Activated T-helper 17 cell treated with anti-CD3 and anti-CD28 coated beads, Interleukin-2, amount 50 U/mL, for 72 hours (primary cell): ENCODE measurements at places on chromosomes 12 and 14. TPM values are rescaled to one million over a fixed set of nuclear protein-coding genes. Genes with fewer than 3 reads are reported as not detected.

KRT75 gene
- total RNA-seq = not detected

DNA sequence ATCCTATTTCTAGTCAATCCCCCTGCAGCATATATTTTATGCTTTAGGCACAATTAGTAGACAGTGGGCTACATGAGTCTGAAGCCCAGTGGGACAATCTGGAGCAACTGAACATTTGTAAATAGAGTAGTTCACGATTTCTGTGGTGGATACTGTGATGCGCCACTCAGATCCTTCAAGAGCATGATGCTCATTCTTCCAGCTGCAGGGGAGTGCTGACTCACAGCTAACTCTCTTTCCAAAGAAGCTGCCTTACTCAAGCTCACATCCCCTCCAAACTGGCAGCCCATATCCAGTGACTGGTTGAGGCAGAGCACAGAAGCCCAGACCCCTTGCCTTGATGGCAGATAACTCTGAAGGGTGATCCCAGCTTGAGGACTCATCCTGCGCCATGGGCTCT, 224.2 kb upstream of the EEA1 start:
- ATAC-seq = no peak

- ATAC-seq = peak; percentile 71
These were observed 1168.4 kb downstream of the TMEM121 start for GRCh38 chr14:106694638-106695393.

GRCh38 chr12:114438635-114439256, 32.8 kb upstream of the TBX5 start:
- ATAC-seq = no peak

BAZ2A gene
- total RNA-seq = 166 TPM

SERPINA3 gene
- total RNA-seq = not detected

DNA sequence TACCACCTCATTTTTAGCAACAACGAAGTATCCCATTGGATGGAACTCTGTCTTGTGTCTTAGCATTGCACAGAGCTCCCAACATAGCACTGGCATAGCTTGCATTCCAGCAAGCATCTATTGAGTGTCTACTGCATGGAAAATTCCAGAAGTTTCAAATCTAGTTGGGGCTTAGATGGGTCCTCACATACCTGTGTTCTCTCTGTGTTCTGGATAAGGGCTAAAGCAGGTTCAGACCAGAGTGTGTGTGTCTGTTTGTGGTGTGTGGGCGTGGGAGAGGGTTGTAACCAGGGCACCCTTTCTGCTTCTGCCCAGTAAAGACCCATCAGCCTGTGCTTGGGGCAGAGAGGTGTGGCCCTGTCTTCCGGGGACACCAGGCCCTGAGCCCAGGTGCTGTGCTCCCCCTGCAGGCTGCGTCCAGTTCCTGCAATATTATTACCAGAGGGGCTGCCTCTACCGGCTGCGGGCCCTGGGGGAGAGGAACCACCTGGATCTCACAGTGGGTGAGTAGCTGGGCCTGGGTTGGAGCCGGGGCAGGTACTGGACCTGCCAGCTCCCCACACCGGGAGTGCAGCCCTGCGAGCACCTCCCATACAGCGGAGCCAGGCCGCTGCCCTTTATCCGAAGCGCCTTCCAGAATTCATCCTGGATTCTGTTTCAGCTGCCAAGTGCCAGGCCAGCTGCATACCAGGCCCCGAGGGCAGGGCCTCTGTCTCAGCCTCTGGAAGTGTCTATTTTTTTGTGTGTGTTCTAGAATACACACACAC, 20.3 kb downstream of the RHOF start:
- peak; percentile 86 for ATAC-seq

DNA sequence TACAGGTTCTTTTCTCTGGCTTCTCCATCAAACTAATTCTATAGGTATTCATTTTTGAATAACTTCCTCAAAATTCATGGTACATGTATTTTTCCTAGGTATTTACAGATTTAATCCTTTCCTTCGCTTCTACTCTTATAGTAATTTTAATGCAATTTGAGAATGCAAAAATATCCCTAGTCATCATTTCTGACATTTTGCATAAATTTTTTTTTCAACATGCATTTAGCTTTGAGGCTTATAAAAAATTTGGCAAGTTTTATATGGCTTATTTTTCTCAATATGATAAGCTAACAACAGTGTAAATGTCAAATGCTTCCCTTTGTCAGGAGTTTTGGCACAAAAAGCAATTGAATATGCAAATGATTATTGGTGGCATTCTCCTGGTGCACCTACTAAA, 872.6 kb downstream of the FLRT2 start:
- no peak for ATAC-seq

TAS2R20 gene
- total RNA-seq = 1.9 TPM

GRCh38 chr14:45194964-45195363, 58.0 kb downstream of the MIS18BP1 start:
- ATAC-seq = peak; percentile 73

CNTN1 gene
- total RNA-seq = not detected

- ATAC-seq = no peak
These were observed 9.2 kb upstream of the GOLGA3 start for GRCh38 chr12:132837693-132838409.

- ATAC-seq = no peak
These were observed 37.9 kb downstream of the PTPN21 start for GRCh38 chr14:88516861-88517357.

GRCh38 chr12:46577063-46577776, 204.6 kb upstream of the SLC38A2 start:
- ATAC-seq = no peak

DNA sequence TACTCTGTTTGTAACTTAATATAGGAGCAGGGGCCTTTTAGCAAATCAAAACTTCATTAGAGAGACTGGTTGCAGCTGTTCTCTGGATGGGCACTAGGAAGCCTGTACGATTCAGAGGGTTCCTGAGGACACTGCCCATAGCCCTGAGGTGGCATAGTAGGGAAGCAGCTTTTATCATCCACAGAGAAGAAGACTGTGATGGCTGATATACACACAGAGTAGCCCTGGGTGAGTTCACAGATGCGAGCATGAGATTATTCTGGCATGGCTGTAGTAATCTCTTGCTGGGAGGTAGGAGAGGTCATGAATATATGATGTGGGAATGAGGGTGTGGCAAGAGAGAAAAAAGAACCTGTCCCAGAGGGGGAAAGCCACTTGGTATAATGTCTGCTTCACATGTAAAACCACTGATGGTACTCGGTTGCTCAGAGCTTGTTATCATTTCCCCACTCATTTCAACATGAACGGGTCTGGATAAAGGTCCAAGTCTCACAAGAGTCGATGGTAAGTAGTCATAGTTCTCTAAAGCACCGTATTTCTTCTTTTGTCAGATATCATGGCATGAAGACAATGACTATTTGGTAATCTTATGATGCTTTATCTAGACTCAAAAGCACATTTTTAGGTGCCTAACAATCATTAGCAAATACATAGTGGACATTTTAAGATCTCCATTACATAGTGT, 52.0 kb downstream of the PEBP1 start:
- no peak for ATAC-seq

DNA sequence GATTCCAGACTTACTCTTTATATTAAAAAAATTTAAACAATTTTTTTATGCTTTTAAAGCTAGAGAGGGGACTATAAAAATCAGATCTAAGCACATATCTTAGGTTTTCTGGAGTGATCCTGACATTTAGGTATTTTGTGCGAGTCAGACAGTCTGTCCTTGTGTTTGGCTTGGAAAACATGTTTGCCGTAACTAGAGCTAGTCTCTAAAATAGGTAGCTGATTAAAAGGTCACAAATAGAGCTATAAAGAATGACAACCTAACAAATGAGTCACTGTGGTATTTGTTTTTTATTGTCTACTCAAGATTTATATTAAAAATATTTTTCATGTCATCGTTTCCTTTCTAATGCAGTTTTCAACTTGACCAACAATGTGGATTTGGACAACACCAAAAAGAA, 73.4 kb downstream of the MNAT1 start:
- ATAC-seq = no peak

- ATAC-seq = no peak
These were observed 20.0 kb downstream of the SCAF11 start for GRCh38 chr12:45970391-45970790.

ATL1 gene
- total RNA-seq = 1.8 TPM

SLCO1C1 gene
- not detected for total RNA-seq

- no peak for ATAC-seq
These were observed 482.0 kb downstream of the RMST start for GRCh38 chr12:97944576-97944975.

- no peak for ATAC-seq
These were observed 30.0 kb downstream of the TUNAR start for GRCh38 chr14:95906591-95906990.

GRCh38 chr14:69055999-69056788, 77.1 kb upstream of the ACTN1 start:
- ATAC-seq = no peak

PPP1R1A gene
- total RNA-seq = not detected

- ATAC-seq = no peak
These were observed 177.6 kb downstream of the TMEM132C start for GRCh38 chr12:128444598-128444997.

TDP1 gene
- total RNA-seq = 82.8 TPM

DNA sequence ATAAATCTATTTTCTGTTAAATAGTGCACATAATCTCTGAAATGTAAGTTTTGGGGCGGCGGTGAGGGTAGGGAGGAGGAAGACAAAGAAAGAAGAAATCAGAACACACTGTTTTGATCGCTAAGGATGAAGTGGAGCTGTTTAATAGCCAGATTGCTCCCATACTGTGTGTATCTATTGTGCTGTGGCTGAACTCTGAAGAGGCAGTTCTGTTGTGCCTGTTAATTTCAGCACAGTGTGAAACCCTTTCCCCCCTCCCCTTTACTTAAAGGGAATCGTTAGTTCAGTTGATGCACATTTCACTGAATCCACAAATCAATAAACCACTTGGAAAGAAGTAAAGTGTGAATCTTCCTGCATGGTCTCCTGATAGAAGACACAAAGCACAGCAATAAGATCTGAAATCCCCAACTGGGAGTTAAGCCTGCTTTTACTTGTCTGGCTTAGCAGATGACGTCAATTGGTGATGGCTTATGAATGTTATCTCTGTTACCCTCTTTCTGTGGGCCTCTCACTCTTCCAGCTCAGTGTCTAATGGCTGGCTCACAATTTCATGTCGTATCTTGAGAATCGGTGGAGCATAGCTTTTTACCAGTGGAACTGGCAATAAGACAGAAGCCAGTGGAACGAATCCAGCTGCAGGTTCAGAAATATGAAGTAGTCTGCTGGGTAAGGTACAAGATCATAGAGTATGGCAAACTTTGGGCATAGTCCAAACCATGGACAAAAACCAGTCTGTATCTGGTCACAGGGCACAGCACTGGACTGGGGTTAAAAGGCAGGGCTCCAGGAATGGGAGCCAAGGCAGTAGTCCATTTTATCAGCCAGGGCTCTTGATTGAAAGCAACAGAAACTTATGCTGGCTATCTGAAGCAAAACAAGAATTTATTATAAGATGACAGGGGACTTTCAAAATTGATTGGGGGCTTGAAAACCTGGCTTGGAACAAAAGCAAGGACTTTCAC, 413.5 kb upstream of the SEL1L start:
- ATAC-seq = no peak

DNA sequence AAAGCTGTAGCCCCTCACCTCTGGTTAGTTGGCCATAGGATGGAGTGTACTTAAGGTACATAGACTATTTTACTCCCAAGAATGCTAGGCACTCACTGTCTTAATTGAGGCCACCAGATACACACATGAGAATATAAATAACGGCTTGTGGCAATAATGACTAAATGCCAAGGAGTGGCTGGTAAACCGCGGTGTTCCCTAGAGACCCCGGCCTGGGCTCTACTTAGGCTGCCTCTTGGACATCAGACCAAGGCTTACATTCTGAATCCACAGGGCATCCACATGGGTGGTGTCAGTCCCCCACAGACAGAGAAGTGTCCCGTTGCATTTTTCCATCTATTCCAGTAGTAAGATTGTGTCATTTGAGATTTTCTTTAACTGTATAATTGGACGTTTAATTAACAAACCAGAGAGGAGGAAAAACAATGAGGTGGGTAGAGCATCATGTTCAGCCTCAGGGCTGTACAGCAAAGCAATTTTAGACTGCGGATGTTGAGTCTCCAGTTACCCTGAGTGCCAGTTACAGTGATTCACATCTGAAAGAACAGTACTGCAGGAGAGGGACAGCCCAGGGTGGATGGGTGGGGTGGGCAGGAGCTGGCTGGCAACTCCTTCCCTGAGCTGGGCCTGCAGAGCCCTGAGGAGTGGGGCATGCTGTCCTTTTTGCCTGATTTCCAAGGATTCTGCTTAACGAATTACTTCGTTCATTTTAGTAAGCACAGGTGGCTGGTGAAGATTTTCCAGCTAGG, 20.5 kb downstream of the CKB start:
- ATAC-seq = no peak

DNA sequence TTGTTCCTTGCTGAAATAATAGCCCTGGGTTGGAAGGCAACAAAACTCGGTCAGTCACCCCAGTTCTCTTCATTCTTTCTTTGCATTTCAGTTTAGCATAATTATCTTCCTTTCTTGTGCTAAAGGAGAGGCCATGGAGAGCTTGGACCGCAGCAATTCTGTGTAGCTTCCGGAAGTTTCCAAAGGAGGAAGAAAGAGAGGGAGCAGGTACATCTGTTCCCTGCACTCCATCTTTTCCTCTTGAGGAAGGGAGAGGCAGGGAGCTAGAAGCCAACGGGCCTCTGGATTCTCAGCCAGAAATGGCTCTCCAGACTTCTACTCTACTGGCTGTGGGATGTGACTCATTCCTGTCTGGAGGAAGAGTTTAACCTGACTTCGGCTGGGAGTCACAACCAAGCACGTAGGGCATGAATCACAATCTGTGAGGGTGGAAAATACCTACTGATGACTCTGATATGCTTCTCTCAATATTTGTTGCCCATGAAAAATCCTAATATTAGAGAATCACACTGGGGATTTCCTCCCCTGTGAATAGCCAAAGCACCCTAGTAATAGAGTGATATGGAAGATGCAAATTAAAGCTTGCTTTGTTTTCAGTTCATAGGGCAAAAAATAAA, 17.0 kb downstream of the ANO6 start:
- peak; percentile 84 for ATAC-seq

- ATAC-seq = peak; percentile 75
These were observed 102.7 kb downstream of the TMEM30B start for GRCh38 chr14:61178226-61179060.

DNA sequence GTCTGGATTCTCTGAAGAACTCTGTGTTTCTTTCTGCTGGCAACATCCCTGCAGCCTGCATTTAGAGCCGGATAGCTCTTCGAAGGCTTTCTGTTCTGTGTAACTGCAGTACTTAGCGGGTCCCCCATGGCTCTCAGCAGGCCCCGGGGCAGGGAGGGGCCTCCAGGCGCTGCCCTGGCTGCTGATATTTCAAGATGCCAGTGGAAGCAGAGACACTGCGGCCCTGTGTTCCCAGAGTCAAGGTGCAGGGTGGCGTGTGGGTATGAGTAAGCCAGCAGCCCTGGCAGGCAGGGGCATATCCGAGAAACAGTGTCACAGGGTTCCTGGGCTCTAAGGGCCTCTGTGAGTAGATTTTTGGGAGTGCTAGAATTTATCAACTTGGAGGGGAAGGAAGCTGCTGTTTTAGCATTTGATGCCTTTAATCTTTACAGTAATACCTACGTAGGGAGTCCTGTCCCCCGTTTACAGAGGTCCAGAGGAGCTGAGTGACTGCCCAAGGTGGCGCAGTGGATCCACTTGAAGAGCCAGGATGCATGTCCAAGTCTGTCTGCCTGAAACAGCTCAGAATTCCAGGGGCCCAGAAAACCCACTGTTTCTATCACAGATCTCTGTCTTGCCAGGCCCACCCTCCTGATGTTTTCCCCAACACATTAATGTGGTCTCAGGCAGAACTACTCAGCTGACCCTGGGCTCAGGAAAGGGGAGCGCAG, 16.2 kb downstream of the ESRRB start:
- ATAC-seq = no peak
